ENCODE measurements at places on chromosomes 6 and 20. TPM values are rescaled to one million over a fixed set of nuclear protein-coding genes. Genes with fewer than 3 reads are reported as not detected.

ADGB gene
- not detected for total RNA-seq

GRCh38 chr20:51008718-51009117, 14.2 kb downstream of the KCNG1 start:
- no peak for DNase-seq

DNA sequence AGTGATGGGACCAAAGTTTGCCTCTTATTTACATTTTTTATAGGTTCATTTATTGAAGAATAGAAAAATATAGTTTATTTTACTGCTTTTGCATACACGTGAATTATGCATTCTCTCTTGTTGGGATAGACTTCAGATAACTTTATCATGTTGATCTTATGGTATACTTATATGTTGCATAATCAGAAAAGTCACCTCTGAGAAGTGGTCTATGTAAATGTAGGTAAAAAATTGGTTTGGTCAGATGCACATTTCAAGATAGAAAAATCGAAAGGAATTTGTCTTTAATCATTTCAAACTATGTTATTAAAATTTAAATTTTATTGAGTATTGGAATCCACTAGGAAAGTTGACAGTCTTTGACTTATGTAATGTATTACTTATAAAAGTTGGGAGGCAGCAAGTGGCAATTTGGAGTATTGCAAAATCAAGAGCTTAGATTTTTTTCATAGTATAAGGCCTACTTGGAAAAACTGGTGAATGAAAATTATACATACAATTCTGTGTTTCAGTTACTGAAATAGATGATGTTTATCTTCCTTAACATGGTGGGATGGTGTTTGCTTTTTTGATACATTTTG, 2.4 kb downstream of the PHF3 start:
- no peak for DNase-seq

GRCh38 chr6:164693944-164694343, 615.5 kb downstream of the C6orf118 start:
- DNase-seq = no peak

BPIFB3 gene
- not detected for total RNA-seq

DNA sequence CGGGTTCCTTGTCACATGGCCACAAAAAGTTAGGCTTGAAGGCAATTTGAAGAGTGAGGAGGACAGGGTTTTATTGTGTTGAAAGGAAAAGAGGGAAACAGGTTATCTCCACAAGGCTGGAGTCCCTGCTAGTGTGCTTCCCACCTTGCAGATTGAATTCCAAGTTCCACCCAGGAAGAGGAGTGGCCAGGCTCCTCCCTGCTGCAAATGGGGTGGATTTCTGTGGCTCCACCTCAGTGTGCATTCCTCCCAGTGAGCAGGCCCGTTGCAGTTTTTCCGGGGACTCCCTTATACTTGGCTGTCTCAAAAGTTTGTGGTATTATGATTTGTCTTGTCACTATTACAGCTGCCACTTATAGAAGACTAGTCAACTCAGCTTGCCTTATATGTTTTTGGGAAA, 281.8 kb upstream of the PLCB4 start:
- DNase-seq = no peak

DNA sequence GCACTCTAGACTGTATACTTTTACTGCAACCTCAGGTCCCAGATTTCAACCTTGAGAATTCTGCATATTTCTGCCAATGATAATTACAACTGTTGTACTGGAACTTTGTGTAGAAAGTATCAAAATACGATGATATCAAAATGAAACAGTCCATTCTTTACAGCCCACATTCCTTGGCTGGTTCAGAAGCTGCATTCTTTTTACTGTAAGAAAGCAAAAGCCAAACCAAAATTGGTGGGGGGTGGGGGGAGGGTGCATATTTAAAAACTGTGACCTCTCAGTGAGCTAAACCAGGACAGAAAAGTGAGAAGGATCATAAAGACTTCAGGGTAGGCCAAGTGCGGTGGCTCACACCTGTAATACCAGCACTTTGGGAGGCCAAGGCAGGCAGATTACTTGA, 41.8 kb upstream of the UBR2 start:
- no peak for DNase-seq
